ENCODE measurements at places on chromosomes 7 and 10.

- DNase-seq, result no peak
Observed at GRCh38 chr7:112009081-112009480, 197.1 kb downstream of the DOCK4 start.

DNA sequence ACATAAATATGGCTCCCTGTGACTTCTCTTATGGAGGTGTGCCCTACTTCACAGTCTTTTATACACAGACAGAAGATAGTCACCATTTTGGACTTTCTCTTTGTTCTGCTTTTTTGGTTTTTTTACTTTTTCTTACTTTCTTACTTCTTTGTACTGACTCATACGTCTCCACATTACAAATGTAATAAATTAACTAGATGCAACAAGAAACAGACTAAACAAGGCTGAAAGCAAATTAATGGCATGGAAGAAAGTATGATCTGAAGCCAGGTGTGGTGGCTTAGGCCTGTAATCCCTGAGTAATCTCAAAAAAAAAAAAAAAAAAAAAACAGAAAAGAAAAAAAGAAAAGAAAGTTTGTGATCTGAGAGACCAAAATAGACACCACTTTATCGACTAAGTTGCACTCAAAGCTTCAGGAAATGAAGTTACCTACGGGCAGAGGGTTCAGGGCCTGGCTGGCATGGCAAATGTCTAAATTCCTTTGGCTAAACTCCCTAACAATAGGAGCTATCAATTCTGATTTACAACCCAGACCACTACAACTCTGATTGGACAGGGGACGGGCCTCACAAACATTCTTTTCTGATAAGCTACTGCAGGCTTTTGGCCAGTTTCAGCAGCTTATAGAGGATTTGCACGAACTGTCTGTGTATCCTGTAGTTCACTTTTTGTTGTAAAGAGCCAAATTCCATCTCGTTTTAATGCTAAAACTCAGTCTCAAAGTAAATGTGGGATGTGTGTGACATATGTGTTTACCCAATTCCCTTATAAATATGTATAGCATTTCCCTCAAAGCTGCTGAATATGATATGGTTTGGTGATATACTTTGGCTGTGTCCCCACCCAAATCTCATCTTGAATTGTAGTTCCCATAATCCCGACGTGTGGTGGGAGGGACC lies 129.1 kb downstream of the SEPTIN14 start:
- no peak for DNase-seq

DNA sequence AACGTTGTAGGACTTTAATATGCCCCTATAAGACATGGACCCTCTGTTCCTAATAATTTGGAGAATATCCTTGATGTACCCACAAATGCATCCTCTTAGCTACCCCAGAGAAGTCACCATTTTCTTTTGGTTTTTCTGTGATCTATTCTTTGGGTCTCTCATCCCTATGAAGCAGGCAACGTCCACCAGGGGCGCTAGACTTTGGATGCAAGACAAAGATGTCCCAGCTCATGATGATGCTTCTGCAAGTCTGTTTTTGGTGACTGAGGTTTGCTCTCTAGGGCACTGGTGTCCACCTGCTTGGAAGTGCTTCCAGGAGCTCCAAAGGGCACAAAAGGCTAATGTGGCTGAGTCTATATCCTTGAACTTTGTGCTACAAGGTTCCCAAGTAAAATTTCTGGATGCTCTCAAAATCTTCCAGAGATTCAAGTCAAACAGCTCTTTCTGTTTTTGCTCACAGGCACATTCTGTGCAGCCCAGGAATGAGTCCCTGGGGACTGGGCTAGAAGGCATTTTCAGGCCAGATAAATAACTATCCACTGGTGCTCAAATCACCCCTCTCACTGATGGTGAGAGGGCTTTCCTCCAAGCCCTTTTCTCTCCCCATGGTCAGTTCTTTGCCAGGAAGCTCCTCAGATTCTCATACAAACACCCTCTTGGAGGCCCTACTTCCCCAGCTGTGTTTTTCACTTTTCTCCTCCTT lies 166.4 kb downstream of the C7orf25 start:
- DNase-seq, result peak; percentile 63

DNA sequence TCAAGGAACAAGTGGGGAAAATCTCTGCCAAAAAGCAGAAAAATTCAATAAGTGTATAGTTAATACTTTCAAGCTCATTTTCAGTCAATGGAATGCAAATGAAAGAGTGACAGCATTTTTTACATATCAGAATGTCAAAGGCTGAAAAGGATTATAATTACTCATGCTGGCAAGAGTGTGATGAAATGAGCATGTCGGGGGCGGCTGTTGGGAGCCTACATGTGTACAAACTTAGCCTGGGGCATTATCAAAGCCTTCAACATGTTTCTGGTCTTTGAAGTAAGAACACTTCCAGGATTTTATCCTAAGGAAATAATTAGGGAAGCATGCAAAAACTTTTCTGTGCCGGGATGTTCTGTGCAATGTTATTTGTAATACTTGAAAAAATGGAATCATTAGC lies 221.7 kb upstream of the LYZL1 start:
- DNase-seq, result no peak

DNA sequence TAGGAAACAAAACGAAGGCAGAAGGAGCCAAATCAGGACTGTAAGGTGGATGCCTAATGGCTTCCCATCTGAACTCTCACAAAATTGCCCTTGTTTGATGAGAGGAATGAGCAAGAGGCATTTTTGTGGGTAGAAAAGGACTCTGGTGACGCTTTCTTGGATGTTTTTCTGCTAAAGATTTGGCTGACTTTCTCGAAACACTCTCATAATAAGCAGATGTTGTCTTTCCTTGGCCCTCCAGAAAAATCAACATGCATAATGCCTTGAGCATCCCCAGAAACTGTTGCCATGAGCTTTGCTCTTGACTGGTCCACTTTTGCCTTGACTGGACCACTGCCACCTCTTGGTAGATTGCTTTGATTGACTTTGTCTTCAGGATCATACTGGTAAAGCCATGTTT lies 13.5 kb downstream of the PTPN12 start:
- no peak for DNase-seq

- DNase-seq, result peak; percentile 68
Observed at GRCh38 chr10:69696073-69696731, 66.2 kb downstream of the FAM241B start.

GRCh38 chr7:6558837-6559236 lies 7.6 kb upstream of the GRID2IP start:
- DNase-seq, result peak; percentile 73

DNA sequence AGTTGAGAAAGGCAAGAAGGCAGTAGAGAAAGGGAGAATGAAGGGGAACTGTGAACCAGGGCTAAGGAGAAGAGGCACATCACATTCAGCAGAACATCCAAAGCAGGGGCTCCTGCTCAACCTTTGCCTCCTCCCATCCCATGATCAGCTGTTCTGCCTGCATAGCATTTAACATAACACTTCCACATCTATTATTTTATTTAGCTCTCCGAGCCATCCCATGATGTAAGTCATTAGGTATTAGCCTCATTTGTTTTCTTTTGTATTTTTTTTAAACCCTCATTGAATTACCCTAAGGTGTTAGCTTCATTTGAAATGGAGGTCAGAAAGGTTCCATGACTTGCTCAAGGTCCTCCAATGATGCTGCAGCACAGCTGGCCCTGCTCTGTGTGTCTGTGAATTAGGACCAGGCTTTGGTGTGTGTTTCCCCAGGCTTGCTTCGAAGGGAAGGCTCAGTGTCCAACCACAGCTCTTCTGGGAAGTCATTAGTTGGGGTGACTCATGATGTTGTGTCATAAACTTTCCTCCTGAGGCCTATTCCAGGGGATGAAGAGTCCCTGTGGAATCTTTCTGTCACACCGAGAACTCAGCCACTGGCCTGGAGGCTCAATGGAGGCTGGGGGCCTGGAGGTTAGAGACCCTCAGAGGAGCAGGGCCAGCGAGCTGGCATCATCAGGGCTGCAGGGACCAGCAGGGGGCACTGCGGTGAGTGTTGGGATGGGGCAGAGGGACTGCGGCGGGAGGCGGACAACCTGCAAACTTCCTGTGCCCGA lies 16.5 kb downstream of the NPFFR1 start:
- no peak for DNase-seq

DNA sequence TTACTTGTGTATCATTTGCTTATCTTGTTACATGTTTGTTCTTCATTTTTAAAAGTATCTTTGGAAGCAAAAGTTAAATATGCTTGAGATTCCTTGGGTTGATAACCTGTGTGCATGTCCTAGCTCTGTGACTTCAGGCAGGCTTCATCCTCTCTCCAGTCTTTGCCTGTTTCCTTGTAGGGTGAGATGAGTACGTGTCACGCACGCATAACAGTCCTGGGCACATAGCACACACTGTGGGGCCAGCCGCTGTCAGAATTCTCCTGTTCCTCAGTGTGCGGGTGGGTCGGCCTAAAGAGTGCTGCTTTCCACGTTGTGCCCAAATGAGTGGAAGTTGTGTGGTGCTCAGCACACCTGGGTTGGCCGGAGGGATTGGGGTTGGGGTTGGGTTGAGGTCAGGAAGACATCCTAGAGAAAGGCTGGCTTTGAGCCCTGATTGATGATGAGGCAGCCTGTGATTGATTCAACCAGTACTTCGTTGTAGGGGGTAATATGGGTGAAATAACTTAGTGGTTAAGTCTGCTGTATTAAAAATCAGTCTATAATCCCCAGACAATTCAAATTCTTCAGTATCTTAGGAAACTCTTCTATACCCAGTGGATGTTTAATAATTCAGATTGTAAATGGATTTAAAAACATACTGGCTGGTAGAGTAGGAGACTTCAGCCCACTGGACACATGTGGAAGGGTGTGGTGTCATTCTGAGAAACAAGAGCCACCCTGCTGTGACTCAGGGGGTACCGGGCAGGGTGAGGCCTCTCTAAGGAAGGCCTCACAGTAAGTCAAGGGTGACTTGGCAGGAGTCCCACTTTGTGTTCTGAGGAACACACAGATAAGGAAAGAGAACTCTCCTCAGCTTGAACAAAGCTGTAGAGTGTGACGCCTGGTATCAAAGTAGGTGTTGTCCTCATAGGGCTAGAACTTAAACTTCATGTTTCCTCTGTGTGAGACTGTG lies 54.8 kb downstream of the DAGLB start:
- no peak for DNase-seq

DNA sequence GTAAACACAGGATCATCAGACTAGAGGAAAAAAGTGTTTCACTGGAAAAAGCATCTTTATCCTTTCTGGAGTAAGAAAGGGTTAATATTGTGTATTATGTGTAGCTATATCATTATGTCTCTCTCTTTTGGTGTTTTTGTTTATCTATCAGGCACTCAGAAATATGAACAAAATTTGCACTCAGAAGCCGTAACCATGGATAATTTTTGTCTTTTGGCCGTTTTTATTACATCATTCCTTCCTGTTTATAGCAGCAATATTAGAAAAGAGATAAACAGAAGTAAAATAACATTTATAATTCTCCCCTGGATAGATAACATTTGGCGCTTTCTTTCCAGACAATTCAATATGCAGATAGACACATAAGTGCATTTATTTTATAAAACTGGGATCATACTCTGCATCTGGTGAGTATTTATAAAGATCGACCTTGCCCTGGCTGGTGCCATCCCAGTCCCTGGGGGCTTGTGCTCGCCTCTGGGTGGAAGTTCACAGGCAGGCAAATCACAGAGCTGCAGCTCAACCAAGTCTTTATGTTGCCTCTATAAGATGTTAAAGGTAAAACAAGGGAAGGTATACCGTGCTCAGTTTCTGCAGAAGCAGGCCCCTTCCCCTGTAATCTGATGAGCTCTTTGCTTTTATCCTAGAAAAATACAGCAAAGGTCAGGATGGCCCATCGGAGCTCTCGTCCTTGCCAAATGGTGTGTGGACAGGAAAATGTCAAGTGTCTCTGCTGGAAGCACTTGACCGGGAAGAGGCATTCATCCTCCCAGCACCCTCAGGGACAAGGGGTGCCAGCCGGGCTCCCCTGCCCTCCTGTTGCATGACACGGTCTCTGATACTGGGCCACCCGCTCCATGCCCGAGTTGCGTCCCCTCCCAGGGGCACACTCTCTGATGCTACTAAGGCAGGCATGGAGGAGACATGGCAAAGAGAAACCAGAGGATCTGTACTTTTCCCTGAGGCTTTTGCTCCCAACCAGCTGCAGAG lies 43.9 kb downstream of the PYROXD2 start:
- no peak for DNase-seq

- no peak for DNase-seq
Observed at GRCh38 chr10:114782666-114783065, 38.9 kb upstream of the FHIP2A start.

GRCh38 chr7:72025381-72025960 lies 386.7 kb downstream of the CALN1 start:
- no peak for DNase-seq

DNA sequence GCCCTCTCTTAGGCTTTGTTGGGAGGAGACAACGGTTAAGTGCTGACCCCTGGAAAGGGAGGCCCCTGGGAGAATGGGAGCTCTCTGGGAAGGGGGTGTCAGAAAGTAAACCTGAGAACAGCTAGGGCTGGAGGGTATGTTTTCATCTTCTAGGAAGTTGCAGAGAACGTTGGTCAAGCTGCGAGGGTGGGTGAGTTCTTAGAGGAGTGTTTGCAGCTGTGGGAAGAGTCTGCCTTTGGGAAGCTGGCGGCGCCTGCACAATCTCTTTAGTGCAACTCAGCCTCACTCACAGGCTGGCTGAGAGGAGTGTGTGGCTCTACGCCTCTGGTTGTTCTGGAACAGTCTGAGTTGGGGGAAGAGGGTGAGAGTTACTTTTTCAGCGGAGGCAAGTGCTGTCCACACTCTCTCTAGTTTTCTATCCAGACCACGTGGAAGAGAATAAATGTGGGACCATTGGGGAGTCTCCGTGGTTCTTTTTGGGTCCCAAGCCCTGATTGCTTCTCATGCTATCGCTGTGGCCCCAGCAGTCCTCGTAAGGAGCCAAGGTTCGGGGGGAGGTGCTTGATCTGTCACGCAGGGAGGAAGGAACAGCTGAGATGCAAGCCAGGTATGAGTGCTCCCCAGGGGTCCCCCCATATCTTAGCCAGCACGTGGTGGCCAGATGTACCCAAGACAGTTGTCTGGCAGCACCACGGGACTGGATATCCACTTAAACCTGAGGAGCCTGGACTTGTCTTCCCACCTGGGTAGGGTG lies 237.2 kb downstream of the BUB3 start:
- DNase-seq, result no peak

DNA sequence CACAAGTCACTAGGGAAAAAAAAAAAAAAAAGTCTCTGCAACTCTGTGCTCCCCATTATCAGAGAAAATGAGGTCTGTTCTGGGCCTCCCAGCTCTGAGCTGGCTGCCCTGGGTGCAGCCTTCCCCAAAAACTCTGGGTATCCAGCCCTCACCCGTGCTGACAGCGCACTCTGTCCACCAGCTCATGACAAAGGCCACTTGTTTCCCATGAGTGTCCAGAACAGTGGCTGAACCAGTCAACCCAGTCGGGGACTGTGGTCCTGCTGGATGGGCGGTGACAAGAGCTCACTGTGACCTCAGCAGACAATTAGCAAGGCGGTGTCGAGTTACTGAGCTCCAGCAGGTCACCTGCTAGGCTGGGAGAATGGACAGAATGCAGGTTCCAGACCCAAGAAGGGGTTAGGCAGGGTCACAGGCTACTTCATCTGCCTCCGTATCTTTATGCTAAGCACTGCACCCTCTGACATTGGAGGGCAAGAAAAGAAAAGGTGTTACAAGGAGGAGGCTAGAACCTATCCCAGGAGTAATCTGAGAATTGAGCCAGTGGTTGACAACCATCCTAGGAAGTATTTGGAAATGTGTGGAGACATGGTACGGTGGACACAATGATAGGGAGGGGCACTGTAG lies 37.2 kb downstream of the DLG5 start:
- no peak for DNase-seq

- DNase-seq, result no peak
Observed at GRCh38 chr10:8327140-8327423, 272.6 kb downstream of the GATA3 start.
